ENCODE measurements at places on chromosomes 16 and 17.
A peak's percentile ranks its signal among the peaks of the same experiment; 100 is the strongest.

- DNase-seq: no peak
Observed at GRCh38 chr17:62950067-62950466, 16.0 kb upstream of the TANC2 start.

- DNase-seq: no peak
Observed at GRCh38 chr16:2950773-2951172, 13.3 kb upstream of the KREMEN2 start.

DNA sequence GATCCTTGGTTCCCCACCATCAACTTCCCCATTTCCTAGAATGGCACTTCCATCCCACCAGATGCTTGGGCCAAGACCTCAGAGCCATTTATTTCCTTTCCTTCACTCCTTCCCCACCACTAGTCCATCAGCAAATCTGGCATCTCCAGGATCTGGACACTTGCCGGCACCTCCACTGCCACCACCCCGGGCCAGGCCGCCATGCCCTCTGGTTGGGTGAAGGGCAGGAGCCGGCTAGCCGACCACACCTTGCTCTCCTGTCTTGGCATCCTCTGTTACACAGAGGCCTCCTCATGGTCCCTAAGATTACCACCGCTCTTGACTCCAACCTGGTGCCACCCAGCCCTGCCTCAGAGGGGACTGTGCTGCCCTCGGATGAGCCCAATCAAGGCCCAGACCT, 104.5 kb downstream of the RMI2 start:
- DNase-seq: no peak

DNA sequence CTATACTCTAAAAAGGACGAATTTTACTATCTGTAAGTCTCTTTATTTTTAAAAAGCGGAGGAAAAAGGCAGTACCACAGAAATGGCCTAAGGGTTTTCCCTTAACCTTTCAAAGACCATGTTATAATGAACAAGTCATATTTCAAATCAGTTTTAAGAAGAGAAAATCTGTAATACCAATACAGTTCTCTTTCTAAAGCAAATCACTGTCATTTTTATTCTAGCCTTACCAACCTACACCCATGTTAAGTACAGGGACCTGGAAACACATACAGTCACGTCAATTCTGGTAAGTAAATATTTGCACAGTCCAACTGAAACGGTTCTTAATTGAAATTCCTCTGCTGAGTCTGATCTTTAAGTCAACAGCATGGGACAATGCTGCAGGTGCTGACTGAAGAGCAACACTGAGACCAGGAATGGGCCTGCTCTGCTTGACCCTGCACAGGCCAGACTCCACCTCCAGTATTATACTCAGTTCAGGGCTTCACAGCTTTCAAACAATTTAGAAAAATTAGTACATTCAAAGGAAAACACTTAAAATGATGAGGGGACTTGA, 20.2 kb downstream of the MBTPS1 start:
- no peak for DNase-seq

- DNase-seq: no peak
Observed at GRCh38 chr16:49703483-49703882, 152.4 kb downstream of the ZNF423 start.

GRCh38 chr16:11394593-11394960, 49.3 kb downstream of the RMI2 start:
- DNase-seq: no peak

DNA sequence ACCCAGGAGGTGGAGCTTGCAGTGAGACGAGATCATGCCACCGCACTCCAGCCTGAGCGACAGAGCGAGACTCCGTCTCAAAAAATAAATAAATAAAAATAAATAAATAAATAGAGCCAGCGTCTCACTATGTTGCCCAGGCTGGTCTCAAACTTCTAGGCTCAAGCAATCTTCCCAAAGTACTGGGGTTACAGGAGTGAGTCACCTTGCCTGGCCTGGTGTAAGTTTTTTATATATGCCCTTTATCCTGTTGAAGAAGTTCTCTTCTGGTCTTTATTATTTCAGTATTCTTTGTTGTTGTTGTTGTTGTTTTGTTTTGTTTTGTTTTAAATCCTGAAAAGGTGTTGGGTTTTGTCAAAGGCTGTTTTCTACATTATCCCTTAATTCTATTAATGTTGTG, 30.1 kb upstream of the ABCC1 start:
- no peak for DNase-seq

- no peak for DNase-seq
Observed at GRCh38 chr16:30503403-30504296, 22.7 kb downstream of the ZNF768 start.

GRCh38 chr17:29369831-29370735, 20.1 kb upstream of the TAOK1 start:
- peak; percentile 58 for DNase-seq

GRCh38 chr16:79181419-79181818, 419.1 kb downstream of the MAF start:
- no peak for DNase-seq

- no peak for DNase-seq
Observed at GRCh38 chr17:82003411-82004381, 19.0 kb downstream of the CENPX start.

GRCh38 chr16:832652-833336, 32.3 kb upstream of the GNG13 start:
- no peak for DNase-seq

- DNase-seq: no peak
Observed at GRCh38 chr16:22306788-22307187, 9.6 kb downstream of the POLR3E start.

- DNase-seq: no peak
Observed at GRCh38 chr16:78593352-78593751, 493.9 kb downstream of the WWOX start.

GRCh38 chr16:88807626-88808453, 3.9 kb downstream of the APRT start:
- DNase-seq: no peak

- no peak for DNase-seq
Observed at GRCh38 chr17:72233986-72234385, 113.2 kb downstream of the SOX9 start.

- DNase-seq: no peak
Observed at GRCh38 chr16:88060524-88061219, 109.4 kb downstream of the BANP start.

DNA sequence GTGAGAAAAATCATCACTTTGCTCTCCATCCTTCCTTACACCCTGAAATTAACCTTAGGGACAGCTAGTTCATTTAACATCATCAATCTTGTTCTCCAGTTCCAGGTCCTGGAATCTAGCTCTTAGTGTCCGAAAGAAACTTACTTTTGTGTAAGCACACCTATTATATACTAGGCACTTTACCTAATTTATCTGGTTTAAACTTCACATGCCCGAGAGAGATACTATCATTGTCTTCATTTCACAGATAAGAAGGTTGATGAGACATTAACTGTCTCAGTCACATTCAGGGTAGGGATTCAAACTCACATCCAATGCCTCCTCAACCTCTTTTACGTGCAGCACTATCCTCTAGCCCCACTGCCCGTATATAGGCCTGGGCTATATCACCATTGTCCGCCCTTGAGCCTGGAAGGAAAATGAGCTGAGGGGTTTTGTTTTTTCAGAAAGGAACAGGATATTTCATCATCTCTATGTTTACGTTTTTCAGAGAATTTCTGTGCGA, 501 bp upstream of the AP2B1 start:
- no peak for DNase-seq

- DNase-seq: no peak
Observed at GRCh38 chr17:78826836-78827509, 13.6 kb downstream of the USP36 start.

DNA sequence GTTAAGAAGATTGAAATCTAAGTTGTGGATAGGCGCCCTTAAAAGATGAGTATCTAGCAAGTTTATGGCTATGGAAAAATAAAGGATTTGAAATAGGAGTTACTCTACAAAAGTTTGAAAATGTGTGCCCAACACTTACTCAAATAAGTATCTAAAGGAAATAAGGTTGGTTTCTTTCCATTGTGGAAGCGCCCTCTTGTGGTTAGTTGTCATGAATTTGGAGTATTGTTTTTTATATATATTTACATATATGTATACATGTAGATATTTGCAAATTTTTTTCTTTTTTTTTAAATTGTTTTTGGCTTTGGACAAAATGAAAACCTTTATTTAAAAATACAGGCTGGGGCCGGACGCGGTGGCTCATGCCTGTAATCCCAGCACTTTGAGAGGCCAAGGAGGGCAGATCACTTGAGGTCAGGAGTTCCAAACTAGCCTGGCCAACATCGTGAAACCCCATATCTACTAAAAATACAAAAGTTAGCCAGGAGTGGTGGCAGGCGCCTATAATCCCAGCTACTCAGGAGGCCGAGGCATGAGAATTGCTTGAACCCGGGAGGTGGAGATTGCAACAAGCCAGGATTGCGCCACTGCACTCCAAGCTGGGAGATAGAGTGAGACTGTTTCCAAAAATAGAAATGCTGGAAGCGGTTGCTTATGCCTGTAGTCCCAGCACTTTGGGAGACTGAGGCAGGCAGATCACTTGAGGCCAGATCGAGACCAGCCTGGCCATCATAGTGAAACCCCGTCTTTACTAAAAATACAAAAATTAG, 24.0 kb upstream of the VPS4A start:
- peak; percentile 22 for DNase-seq

- DNase-seq: no peak
Observed at GRCh38 chr17:73823684-73824083, 179.4 kb upstream of the SDK2 start.

DNA sequence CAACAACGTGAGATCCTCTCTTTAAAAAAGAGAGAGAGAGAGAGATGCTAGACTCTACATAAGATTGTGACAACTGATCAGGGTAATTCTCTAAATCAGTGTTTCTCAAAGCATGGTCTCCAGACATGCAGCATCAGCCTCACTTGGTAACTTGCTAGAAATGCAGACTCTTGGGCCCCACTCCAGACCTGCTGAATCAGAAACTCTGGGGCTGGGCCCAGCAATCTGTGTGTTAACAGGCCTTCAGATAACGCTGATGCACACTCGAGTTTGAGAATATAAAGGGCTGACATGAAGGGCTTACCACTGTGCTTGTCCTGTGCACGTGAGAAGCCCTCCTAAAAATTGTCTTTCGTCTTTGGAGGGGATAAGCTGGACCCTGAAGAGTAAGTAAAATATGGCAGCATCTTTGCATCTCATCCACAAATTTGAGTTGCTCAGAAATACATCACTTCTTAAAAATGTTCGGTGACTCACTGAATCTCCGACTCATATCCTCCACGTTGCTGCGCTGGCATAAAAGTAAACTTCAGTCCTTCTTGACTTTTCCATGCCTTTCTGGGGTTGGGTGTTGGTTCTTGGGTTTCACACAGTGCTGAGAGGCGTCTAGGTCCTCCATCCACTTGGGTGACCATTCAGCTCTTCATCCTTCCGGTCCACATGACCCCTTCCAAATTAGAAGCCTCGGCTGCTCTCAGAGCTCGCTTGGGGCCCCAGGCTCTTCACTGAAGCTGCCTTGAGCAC, 26.1 kb upstream of the KDM8 start:
- no peak for DNase-seq

DNA sequence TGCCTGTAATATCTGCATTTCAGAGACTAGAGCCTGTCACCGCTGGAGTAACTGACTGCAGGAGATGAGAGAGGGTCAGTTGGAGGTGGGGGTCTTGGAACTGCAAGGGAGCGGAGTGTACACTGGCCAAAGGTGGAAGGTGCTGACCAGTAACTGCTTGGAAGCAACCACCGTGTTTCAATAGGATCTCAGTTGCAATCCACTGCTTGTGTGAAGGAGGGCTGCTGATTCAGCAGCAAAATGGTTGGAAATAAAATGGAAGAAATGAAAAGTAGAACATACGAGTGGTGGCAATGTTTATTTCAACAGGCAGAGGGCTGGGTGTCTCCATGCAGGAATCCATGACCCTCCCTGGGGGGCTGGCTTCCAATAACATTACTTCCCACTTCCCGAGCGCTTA, 2.1 kb upstream of the JPH3 start:
- DNase-seq: no peak

DNA sequence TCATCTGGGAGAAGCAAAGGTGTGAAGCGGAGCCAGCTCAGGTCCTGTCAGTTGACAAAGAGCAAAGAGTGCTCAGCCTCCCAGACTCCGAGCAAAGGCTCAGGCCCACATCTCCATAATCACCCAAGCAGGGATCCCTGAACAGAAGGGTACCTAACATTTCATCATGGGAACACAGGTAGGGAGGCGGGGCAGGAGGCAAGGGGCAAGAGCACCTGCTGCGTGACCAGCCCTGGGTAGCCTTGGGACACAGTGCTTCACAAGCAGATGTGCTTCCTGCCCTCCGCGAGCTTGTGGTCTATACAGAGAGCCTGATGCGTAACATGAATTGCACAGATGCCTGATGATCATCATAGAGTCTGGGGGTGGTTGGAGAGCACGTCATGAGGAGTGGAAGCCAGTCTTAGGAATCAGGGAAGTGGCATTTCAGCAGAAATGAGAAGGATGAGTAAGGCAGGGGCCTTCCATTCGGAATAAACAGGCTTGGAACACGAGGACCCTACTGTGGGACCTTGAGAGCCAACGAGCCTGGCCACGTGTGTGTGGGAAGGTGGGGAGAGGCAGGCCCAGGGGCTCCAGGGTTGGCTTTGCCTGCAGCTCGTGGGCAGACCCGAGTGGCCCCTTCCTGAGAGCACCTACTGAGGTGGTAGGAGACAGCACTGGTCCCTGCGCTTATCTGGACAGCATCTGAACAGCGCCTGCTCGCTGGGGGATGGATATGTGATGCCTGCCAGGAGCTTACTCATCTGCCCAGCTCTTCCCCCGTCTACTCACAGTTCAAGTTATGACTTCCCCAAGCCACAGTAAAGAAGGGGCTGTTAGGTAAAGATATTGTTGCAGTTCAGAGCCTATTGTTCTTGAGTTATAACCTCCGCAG, 125.8 kb downstream of the CCDC182 start:
- no peak for DNase-seq

- no peak for DNase-seq
Observed at GRCh38 chr17:43014020-43014648, 7.5 kb downstream of the IFI35 start.

DNA sequence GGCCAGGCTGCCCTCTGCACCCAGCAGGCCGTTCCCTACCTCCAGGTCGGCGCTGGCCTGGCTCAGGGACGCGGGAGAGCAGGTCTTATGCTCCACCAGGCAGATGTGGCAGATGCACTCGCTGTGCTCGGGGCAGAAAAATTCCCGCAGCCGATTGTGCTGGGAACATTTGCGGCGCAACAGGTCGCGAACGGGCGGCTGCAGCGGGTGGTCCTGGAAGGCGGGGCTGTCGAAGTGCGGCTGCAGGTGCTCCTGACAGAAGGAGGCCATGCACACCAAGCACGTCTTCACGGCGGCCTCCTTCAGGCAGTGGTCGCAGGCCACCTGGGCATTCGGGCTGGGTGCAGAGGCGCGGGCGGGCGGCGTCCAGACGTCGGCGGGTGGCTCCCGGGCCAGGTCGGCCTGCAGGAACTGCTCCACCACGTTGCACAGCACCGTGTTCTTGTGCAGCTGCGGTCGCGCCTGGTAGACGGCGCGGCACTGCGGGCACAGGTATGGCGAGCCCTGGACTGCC, 439 bp downstream of the TRIM25 start:
- DNase-seq: no peak

- DNase-seq: peak; percentile 86
Observed at GRCh38 chr17:7561028-7561575, 617 bp upstream of the SENP3 start.

GRCh38 chr16:27334838-27335237, 21.1 kb downstream of the IL4R start:
- no peak for DNase-seq

Data from GM19239 (cell line).